ENCODE measurements at places on chromosomes 3 and 15. TPM values are rescaled to one million over a fixed set of nuclear protein-coding genes. Genes with fewer than 3 reads are reported as not detected.

The TICRR gene
- under 0.01 TPM for total RNA-seq

The PLA2G4D gene
- not detected for total RNA-seq

The UROC1 gene
- total RNA-seq, result 28.4 TPM

GRCh38 chr3:71707595-71707994, 17.6 kb downstream of the EIF4E3 start:
- no peaks in the 10 kb centered on the region for H3K27me3 ChIP-seq
- DNase-seq, result no peak
- H3K4me1 ChIP-seq, result no peaks in the 10 kb centered on the region
- peaks cover 4% of the 10 kb centered on the region for H3K36me3 ChIP-seq

- H3K4me1 ChIP-seq, result peaks cover 8% of the 10 kb centered on the region
- H3K36me3 ChIP-seq, result no peaks in the 10 kb centered on the region
- H3K4me3 ChIP-seq, result no peak overlapping the region
- DNase-seq, result peak; percentile 68
- no peak overlapping the region for H3K27ac ChIP-seq
- H3K27me3 ChIP-seq, result no peaks in the 10 kb centered on the region
Observed at GRCh38 chr3:10594915-10595314, 89.5 kb upstream of the ATP2B2 start.

DNA sequence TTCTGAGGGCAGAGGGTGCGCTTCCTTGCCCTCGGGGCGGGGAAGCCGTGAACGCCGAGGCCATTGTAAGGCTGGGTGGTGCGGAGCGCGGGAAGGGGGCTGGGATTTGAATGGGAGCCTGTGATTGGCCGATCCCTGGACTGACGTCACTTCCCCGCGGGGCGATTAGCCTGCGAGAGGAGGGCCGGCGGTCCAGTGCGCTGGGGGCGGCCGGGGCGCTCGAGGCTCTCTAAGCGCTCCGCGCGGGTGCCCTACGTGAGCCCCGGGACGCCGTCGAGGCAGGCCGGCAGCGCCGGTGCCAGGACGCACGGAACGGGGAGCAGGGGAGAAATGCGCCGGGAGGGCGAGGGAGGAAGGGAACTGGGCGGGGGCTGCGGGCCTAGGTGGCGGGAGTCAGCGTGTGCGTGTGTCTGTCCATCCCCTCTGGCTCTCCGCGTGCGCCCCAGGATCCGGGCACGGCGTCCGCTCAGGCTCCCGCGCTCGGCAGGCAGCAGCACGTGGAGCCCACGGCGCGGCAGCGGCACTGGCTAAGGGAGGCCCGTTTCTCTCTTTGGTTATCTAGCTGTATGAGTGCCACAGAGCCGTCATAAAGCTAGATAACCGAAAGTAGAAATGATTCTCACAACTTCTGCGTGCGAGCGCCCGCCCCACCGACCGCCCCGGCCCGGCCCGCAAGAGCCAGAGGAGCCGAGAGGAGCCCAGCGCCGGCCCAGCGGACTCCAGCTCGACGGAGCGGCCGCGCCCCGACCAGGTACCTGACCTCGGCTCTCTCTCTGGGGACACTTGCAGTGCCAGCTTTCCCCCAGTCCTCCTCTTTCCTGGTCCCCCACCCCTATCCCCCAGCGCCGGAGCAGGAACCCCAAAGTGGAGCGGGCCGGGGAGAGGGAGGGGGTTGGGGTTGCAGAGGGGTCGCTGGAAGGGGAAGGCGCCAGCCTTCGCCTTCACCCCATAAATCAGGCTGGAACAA, 33.1 kb upstream of the POLG start:
- H3K4me3 ChIP-seq, result no peak overlapping the region
- H3K36me3 ChIP-seq, result no peaks in the 10 kb centered on the region
- peaks cover 3% of the 10 kb centered on the region for H3K4me1 ChIP-seq
- DNase-seq, result no peak

GRCh38 chr15:29570948-29571791, 251.1 kb downstream of the TJP1 start:
- H3K36me3 ChIP-seq, result no peaks in the 10 kb centered on the region
- DNase-seq, result no peak
- no peak overlapping the region for H3K4me3 ChIP-seq
- peaks cover 15% of the 10 kb centered on the region for H3K4me1 ChIP-seq
- H3K27me3 ChIP-seq, result peaks cover 23% of the 10 kb centered on the region

DNA sequence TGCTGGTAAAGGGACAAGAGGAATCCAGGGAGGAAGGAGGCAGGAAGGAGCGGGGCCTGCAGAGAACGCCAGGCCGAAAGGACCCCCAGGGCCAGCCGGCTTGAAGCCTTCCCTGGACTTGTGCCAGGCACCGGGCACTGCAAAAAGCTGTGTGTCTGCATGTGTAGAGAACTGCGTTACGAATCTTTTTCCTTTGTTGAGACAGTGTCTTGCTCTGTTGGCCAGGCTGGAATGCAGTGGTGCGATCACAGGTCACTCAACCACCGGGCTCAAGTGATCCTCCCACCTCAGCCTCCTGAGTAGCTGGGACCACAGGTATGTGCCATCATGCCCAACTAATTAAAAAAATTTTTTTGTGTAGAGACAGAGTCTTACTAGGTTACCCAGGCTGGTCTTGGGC, 17.0 kb upstream of the MUC4 start:
- no peaks in the 10 kb centered on the region for H3K36me3 ChIP-seq
- H3K27ac ChIP-seq, result no peak overlapping the region
- H3K4me1 ChIP-seq, result no peaks in the 10 kb centered on the region

GRCh38 chr3:146780251-146780650, 175.1 kb upstream of the PLSCR5 start:
- no peak for DNase-seq
- no peak overlapping the region for H3K27ac ChIP-seq
- no peaks in the 10 kb centered on the region for H3K36me3 ChIP-seq

DNA sequence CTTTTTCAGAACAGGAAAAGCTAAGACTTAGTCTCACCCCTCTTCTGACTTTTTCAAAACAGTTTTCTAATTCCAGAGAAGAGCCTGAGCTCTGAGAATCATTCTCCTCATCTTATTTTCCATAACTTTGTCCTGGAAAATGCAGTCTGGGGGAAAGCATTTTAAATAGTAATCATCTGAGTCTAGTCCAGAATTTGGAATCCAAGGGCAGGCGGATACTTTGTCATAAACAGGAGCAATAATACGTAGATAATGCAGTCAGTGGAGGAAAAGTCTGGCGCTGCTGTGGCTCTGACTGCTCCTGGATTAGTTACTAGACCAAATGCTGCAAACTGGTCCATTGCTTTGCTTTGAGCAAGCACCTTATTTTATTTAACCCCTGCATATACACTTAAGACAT, 285.0 kb downstream of the THSD4 start:
- no peaks in the 10 kb centered on the region for H3K27me3 ChIP-seq
- no peak overlapping the region for H3K27ac ChIP-seq
- DNase-seq, result no peak

DNA sequence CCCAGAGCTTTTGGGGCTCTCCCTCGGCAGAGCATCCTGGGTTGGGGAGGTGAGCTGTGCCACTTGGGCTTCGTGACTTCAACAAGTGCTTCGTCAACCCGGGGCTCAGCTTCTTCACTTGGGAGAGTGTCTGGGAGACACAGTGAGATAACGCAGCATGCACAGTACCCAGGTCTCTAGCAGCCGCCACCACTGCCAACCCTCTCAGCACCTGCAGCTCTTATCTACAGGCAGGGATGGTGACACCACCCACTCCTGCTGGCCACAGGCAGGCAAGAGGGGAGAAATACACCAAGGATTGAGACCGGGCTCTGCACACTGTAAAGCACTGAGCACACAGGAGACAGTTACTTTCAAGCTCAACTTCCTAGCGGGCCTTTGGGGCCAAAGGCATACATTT, 11.6 kb downstream of the TKT start:
- H3K4me1 ChIP-seq, result no peaks in the 10 kb centered on the region
- H3K27me3 ChIP-seq, result no peaks in the 10 kb centered on the region
- no peak overlapping the region for H3K4me3 ChIP-seq
- no peaks in the 10 kb centered on the region for H3K36me3 ChIP-seq
- DNase-seq, result no peak
- H3K27ac ChIP-seq, result no peak overlapping the region

Data from liver (tissue), 10 donors.